Endodermal cell (in vitro differentiated cells): ENCODE measurements at places on chromosomes 7 and 10.

- no peak for DNase-seq
Observed at GRCh38 chr7:95470452-95470851, 15.3 kb upstream of the ASB4 start.

- DNase-seq = no peak
Observed at GRCh38 chr7:90593205-90593604, 2.9 kb upstream of the CDK14 start.

DNA sequence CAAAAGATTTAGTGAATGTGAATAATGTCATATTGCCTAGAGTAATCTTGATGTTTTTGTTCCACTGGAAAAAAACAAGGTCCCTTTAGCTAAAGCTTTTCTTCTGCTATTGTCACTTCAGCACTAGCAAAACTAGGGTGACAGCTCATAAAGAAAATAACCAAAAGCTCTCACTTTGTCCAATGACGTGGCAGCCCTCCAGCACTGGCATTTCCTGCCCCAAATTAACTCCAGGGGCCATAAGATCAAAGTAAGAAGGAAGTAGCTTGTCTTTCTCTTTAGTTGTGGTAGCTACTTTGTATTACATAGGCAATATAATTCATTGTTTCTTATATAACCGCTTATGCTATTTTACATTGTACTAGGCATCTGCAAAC lies 47.3 kb downstream of the LRRN3 start:
- DNase-seq = no peak

GRCh38 chr7:130440527-130441365 lies at the start of gene CEP41:
Gene CEP41 (minus strand): TSS chr7:130441016. CDS start chr7:130440966, 50 bp downstream.
- DNase-seq = peak; percentile 100

GRCh38 chr10:1178506-1178905 lies 122.3 kb downstream of the WDR37 start:
- no peak for DNase-seq

DNA sequence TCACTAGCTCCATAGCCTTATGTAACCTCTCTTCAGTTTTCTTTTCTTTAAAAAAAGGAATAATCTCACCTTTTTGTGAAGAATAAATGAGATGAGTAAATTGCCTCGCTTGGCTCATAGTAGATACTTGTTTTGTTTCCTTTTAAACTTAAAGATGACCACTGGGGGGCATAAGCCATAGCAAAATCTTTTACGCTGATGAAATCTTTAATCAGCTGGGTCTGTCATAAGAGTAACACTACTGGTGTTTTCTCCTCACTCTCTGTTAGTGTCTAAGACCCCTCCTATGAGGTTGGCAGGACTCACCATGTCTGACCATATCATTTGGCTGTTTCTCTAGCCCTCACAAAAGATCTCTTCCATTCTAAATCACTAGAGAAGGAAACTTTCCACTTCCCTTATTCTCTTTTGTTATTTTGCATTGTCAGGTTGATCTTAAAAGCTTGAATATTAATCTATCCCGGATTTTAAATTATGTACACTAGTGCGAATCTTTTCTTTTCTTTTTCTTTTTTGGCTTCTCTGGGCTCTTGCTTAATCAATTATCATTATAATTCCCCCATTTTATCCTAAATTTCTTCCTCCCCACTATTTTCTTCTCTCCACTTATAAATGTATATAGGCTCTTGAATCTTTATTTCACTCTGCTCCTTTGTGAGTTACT lies 12.5 kb downstream of the STAG3 start:
- no peak for DNase-seq

GRCh38 chr10:86345859-86346798 lies 20.5 kb downstream of the GRID1 start:
- DNase-seq = peak; percentile 63
